ENCODE measurements at places on chromosomes 1 and 21.

- no peak for DNase-seq
These were observed 6.6 kb downstream of the LDLRAD2 start for GRCh38 chr1:21818656-21819055.

- no peak for DNase-seq
These were observed 27.4 kb downstream of the AK4 start for GRCh38 chr1:65175171-65176055.

- DNase-seq, result no peak
These were observed 35.7 kb downstream of the C1orf216 start for GRCh38 chr1:35683012-35683411.

GRCh38 chr1:83673312-83673711 is 325.6 kb downstream of the TTLL7 start:
- DNase-seq, result no peak

DNA sequence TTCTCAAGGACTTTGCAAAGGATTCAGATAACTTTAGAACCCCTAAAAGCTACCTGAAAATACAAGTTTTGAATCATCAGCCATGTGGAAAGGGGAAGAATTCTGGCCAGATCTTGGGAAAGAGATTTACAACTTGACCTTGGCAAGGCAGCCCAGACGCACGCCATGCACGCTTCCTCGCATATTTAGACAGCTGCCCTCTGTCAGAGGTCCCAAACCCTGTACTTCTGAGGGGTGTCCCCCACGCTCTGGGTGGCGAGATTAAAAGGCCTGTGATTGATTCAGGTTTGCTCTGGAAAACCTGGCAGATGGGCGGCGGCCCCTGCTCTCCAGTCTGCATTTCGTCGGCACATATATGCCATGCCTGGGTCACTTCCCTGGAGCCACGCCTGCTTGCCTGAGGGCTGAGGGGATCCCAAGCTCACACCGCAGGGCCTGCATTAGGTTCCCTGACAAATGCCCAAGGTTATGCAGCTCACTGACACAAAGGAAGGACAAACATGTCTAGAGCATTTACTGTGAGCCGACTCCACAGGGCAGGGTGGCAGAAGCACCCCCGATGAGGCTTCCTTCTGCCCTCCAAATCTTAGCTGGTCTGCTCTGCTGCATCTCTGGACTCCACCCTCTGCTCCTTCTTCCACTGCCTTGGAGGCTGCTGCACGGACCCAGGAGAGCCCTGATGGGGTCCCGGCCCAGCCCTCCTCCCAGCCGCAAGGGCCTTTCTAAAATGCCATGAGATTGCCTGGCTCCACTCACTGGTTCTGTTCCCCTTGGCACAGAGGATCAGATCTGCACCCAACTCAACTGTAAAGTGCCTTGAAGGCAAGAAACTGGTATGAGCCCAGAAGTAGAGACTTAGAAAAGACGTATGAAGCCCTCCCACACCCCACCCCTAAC is 103.9 kb downstream of the BCAR3 start:
- DNase-seq, result no peak

GRCh38 chr1:15139654-15140350 is 13.7 kb upstream of the TMEM51 start:
- DNase-seq, result no peak

DNA sequence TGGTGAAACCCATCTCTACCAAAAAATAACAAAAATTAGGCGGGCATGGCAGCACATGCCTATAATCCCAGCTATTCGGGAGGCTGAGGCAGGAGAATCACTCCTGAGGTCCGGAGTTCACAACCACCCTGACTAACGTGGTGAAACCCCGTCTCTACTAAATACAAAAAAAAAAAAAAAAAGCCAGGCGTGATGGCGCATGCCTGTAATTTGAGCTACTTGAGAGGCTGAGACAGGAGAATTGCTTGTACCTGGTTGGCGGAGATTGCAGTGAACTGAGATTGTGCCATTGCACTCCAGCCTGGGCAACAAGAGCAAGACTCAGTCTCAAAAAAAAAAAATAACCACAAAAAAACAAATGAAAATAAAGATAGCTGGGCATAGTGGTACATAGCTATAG is 42.3 kb downstream of the CC2D1B start:
- DNase-seq, result no peak

DNA sequence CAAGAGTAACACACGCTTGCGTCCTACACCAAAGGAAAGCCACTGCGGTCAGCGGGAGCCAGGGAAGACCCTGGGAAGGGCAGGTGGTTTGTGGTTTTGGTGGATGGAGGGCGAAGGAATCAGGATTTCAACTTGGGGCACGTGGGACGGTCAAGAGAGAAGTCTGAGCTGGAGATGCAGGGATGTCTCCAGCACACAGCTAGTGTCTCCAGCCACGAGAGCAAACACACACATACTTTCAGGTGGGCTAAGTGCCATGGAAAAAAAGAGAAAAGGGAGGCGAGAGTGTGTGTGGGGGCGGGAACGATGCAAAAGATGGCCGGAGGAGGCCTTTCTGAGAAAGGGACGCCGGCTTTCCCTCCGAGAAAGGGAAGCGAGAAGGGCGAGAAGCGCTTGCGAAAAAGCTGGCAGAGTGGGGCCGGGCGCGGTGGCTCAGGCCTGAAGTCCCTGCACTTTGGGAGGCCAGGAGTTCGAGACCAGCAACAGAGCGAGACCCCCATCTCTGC is 1.4 kb upstream of the SRRM1 start:
- DNase-seq, result no peak

DNA sequence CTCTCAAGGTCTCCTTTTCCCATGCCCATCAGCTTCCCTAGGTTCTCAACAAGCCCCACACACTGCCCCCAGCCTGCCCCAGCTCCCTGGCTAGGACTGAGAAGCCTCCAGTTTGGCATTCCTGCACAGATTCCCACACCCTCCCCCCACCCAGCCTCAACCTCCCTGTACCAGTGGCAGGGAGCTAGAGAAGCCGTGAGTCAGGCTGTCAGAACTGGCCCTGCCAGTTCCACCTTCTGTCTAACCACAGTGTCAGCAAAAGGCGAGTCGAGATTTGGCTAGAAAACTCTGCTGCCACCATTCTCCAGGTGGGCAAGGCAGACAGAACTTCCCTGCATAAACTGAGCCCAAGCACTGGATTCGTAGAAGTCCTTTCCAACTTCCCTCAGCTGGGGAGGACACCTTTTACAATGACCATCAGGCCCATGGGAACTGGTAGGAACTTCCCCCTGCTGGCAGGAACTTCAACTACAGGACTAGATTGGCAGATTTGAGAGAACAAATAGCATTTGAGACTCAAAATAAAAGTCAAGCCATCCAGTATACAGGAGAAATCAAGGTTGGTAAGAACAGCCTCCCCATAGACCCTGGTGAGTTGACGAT is 31.0 kb downstream of the TNNT2 start:
- no peak for DNase-seq

DNA sequence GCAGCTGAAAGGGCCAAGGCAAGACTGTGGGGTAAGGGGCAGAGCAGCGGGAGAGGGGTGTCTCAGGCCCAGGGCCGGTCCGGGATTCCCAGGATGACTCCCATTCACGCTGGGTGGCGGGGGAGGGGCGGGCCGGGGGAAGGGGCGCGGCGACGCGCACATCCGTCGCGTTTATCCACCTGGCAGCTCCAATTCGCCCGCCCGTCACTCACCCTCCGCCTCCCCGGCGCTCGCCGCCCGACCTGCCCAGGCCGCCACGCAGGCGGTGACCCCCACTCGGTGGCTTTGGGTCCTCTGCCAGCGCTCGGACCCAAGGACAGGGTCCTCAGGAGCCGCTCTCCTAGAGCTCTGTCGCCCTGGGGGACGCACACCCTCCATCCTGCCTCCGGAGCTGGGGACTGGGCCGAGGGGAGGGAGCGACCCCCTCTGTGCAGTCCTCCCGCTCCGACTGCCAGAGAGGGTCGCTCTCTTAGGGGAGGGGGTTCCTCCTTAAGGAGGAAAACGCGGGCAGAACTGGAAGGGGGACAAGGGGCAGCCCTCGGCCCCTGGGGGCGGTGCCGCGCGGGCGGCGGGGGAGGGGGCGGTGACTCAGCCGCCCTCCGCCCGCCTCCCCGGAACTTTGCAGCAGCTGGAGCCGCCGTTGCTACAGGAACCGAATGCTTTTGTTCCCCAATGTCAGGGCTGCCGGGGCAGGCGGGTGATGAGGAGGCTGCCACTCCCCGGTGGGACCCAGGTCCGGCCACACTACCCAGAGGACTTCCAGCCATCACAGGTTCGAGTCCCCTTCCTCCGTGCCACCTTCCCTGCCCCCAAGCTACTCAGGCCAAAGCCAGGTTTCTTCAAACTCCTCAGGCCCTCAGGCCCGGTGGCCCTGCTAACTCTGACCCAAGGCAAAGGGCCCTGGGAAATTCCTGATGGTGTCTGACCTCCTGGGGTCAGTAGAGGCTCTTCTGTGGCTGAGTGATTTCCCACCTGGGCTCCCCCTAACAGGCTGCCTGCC is 3.4 kb downstream of the ADGRB2 start:
- DNase-seq, result peak; percentile 52

DNA sequence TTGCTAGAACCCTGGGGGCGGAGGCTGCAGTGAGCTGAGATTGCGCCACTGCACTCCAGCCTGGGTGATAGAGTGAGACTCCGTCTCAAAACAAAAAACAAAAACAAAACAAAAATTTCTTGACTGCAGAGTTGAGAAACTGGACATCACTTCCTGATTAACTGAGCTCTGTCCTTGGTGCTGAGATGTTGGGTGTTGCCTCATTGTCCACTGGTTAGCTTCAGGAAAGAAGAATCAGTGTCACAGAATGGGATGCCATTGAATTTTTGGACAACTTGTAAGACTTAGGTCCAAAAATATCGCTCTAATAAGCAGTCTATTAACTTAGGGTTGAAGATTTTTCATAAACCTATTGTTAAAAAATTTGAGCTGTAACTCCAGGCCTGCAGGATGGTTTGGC is 23.8 kb upstream of the KCNA10 start:
- no peak for DNase-seq

DNA sequence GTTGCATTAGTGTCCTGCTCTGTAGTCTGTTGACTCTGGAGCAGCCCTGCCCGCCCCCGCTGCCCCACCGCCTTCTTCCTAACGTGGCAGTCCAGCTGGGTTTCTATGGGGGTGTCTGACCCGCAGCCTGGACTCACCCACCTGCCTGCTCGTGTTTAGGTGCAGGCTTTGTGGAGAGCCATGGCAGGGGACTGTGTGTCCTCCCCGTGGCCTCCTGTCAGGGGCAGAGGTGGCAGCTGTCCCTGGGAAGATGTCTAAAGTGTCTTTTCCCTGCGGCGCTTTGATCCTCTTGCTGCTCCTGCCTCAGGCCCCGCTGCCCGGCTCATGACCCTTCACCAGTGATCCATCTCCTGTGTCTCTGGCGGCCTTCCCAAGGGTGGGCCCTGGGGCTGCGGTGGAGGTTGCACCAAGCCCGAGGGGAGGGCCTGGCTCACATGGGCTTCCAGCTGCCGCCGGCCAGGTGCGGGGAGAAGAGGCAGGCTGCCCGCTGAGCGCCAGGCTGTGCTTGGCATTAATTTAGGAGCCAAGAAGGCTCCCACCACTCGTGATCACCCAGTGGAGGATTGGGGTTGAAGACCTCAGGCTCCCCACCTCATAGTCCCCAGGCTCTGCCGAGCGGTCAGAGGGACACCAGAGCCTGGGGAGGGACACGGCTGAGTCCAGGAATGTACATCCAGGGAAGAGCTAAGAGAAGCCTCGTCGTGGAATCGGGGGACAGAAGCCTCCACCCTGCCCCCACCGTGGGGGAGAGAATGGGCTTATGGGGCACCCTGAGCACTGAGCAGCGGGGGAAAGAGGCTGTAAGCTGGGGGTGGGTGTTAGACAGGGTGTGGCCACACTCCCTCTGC is 44.1 kb downstream of the COL18A1 start:
- no peak for DNase-seq

GRCh38 chr1:1354271-1355247 is 3.8 kb downstream of the MXRA8 start:
- DNase-seq, result no peak

DNA sequence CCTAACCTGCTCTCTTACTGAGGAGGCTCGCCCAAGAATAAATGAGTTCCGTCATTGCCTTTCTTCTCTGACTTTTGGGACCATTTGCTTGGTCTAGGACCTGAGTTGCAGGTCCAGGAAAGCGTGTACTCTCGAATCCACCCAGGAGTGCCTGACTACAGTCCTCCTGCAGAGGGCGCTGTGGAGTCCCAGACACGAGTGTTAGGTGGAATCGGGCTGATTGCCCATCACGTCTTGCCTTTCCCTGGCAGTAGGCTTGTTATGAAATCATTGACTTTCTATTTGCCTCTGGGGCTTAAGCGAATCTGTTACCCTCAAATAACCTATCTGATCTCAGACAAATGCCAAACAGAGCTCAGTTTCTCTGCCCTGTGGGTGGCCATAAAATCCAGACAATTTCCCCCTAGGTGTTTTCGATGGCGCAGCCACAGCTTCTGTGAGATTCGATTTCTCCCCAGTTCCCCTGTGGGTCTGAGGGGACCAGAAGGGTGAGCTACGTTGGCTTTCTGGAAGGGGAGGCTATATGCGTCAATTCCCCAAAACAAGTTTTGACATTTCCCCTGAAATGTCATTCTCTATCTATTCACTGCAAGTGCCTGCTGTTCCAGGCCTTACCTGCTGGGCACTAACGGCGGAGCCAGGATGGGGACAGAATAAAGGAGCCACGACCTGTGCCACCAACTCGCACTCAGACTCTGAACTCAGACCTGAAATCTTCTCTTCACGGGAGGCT is at the start of gene IL20:
Gene IL20, plus strand, starts transcription at position 685 of the 733 bp plus-strand sequence. CDS start 230 bp downstream, outside the sequence.
- no peak for DNase-seq

DNA sequence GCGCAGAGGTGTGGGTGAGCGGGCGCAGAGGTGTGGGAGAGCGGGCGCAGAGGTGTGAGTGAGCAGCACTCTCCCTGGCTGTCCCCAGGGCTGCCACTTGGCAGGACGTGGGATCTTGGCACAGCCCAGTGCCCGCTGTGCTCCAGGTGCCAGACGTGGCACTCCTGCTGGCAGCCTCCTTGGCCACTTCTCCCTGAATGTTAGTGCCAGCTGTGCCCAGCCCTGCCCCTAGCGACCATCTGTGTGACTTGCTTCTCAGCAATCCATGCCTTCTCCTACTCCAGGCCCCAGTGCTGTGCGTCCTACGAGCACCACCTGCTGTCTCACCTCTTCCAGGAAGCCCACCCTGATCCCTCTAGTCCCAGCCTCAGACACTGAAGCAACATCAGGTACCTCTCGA is 30.5 kb downstream of the KRTAP10-1 start:
- no peak for DNase-seq

GRCh38 chr1:68347415-68347814 is 102.3 kb downstream of the RPE65 start:
- no peak for DNase-seq

- no peak for DNase-seq
These were observed 76.3 kb downstream of the MORN1 start for GRCh38 chr1:2314803-2315673.

- DNase-seq, result no peak
These were observed 128.3 kb downstream of the NRDC start for GRCh38 chr1:51750218-51750617.

Measured in anterior cingulate cortex (tissue), 58 donors.